ENCODE measurements at places on chromosomes 11 and 22. TPM values are rescaled to one million over a fixed set of nuclear protein-coding genes. Genes with fewer than 3 reads are reported as not detected.

GRCh38 chr11:29842061-29842460 is 174.8 kb downstream of the KCNA4 start:
- no peak for DNase-seq

DNA sequence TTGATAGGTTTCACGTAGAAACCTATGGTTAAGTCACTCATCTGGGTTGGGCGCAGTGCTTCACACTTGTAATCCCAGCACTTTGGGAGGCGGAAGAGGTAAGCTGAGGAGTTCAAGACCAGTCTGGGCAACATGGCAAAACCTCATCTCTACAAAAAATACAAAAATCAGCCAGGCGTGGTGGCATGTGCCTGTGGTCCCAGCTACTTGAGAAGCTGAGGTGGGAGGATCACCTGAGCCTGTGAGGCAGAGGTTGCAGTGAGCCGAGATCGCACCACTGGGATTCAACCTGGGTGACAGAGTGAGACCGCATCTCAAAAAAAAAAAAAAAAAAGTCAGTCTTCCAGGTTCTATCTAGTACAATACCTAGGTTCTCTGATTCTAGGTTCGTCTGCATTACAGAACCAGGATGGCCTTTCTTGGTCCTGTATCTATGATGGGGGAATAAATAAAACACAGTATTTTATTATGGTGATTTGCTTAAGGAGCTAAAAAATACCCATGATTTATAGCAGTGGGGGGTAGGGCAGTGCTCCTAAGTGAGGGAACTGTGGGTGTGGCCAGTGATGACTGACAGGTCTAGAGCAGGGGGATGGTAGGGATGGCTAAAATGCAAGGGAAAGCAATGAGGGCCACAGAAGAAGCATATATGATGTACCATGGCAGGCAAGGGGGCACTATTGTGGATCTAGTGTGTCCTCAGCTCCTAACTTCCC is 65.5 kb upstream of the NUP160 start:
- no peak for DNase-seq

GRCh38 chr22:37151401-37151800 is 1.7 kb upstream of the IL2RB start:
- no peak for DNase-seq

DNA sequence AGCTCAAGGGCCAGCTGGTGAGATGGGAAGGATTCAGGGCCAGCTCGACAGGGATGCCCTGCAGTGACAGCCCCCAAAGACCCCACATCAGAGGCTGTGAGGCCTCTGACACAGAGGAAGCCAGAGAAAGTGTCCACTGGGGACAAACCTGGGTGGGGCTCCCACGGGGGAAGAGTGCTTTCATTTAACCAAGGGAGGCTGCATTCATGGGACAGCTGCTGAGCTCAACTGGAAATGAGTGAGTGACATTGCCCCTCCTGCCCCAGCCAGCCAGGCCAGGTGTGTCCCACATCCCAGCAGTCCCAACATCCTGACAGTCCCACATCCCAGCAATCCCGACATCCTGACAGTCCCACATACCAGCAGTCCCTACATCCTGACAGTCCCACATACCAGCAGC is 61.0 kb downstream of the DHCR7 start:
- DNase-seq: no peak

DNA sequence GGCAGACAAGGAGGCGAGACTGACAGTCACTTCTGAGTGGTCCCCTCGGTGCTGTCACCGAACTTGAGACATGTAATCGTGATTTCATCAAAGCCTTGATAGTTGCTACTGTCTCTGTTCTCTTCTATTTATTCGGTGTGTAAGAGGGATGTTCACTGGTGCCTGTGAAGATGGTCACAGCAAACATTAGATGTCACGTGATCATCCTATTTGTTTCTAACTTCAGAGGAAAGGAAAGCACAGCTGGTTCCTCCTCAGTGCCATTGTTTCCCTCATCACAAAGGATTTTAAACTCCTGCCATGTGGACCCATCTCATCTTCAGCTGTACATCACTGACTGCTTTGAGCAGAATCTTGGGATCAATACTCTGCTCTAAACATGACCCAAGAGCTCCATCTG is 73.1 kb upstream of the CLMP start:
- DNase-seq: no peak

GRCh38 chr11:116356451-116356850 is 416.3 kb downstream of the BUD13 start:
- DNase-seq: no peak

GRCh38 chr11:112809429-112809828 is 151.8 kb upstream of the NCAM1 start:
- DNase-seq: no peak

DNA sequence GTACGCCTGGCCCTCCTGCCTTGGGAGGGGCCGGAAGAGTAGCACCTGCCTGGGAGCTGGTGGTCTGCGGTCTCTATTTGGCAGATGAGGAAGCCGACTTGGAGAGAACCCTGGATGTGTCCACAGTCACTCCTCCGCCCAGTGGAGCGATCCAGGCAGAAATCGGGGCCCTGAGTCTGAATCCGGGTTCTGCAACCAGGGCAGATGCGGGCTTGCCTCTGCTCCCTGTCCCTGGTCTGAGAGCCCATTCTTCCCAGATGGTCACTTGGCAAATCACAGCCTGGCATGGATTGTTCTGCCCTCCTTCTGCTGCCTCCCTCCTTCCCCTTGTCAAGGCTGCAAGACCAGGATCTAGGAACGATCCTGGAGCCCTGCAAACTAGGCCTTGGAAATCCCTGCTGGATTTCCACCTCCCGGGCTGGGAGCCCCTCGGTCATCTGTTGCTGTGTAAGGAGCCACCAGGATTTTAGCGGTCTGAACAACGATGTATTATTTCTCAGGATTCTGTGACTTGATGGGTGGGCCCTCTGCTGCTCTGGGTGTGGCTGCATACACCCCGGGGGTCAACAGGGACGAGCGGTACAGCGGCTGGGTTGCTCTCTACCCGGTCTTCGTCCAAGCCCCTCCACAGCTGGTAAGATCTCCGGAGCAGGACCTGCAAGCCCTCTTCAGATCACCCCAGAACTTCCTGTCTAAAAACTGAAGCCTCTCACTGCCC is 2.0 kb upstream of the ASCL2 start:
- DNase-seq: no peak

DNA sequence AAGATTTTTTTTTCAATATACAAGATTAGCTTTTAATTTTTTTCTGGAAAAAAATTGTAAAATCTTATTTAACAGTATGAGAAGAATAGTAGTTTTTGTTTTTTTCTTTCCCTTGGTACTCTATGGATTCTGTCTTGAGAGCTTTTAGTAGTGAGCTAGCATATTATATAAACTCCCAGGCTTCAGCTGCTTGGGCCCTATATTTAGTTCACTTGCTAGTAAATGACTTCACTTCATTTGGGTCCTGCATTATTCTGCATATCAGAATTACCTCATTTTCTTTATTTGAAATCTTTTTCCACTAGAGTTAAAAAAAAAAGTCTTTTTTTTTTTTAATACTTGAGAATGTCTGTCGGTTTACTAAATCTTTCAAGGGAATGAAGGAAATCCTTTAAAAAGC is 33.1 kb downstream of the HIPK3 start:
- no peak for DNase-seq

The MLC1 gene
- total RNA-seq: not detected

The DDTL gene
- 7.1 TPM for total RNA-seq

The XKR3 gene
- not detected for total RNA-seq

The MAP6 gene
- 0.55 TPM for total RNA-seq

The APOC3 gene
- total RNA-seq: 11,725 TPM

The OR56A1 gene
- total RNA-seq: not detected

The RFPL2 gene
- 0.15 TPM for total RNA-seq

All from right lobe of liver (tissue), 6 donors.